ENCODE measurements at places on chromosomes 2 and 18.

DNA sequence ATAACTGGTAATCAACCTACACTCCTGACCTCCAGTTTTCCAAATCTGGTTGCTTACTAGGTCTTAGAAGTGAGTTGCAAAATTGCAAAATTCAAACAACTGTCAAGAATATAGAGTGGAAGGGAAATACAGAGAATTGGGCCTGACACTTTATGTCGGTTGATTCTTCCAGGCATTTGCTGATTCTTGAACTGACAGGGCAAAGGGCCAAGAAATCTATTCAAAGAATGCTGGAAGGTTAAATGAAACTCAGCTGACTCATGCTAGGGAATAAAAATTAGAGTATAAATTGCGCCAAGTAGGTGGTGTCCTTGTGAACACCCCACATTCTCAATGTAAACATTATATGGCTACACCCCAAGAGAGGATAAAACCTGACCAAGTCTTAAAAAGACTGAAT, 21.5 kb upstream of the ZSCAN30 start:
- DNase-seq, result no peak

GRCh38 chr2:117436697-117437096, 377.8 kb upstream of the DDX18 start:
- DNase-seq, result no peak

DNA sequence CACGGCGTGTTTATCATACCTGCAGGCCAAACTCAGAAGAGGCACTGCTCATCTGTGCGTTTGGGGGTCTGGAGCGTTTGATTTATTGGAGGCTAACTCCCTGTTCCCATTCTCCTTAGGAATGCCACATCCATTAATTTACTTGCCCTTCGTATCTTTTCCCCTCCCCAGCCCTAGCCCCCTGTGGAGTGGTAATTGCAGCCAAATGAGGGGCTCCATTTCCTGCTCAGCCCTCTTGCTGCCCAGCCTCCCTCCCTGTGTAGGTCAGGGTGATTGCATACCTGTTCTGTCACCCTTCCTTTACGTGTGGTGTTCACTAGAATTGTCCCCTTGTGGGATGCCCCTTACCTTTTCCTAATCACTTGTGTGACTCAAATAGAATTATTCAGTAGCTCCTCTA, 120.4 kb downstream of the MAP3K20 start:
- no peak for DNase-seq

DNA sequence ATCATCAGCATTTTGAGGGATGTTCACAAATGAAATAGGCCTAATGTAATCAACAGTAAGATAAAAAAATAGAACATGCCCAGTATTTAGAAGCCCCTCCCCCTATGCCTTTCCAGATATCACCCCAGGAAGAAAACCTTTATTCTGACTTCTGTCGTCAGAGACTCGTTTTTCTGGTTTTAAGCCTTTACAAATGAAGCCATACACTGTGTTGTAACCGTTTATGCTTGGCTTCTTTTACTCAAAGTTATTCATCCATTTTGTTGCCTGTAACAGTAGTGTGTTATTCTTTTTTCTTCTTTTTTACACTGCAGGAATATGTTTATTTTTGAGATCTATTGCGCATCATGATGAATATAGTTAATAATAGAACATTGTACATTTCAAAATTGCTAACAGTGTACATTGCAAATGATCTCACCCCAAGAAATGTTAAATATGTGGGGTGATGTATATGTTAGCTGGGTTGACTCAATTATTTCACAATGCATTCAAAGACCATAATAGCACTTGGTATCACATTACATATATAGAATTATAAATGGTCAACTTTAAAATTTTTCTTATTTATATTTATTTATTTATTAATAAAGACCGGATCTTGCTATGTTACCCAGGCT, 28.1 kb upstream of the PNPT1 start:
- DNase-seq, result peak; percentile 20

GRCh38 chr2:240124651-240125030, 11.5 kb downstream of the COPS9 start:
- no peak for DNase-seq

DNA sequence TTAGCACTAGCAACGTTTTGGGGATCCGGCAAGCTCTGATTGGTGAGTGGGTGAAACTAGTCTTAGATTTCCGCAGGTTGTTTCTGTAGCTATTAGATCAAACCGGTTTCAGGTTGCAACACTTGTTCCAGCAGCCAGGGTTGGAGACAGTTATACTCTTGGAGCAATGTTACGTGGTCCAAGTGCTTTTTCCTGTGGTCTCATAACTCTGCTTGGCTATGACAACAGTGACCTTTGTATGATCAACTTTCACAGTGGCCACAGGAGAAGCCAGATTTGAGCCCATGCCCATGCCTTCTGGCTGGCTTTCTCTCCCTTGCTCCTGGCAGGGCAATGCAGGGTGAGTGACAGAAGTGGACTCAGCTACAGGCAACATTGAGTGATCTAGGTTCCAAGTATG, 84.5 kb upstream of the TAF1B start:
- no peak for DNase-seq

GRCh38 chr2:232550354-232551249, at the start of the genes EIF4E2 and TIGD1:
EIF4E2 (plus strand) TSS chr2:232550689; CDS start chr2:232550725, 36 bp downstream.
TIGD1 (minus strand) TSS chr2:232550557; CDS start chr2:232549882, 675 bp downstream.
- peak; percentile 47 for DNase-seq

GRCh38 chr2:7707723-7708122, 790.5 kb downstream of the RNF144A start:
- no peak for DNase-seq

DNA sequence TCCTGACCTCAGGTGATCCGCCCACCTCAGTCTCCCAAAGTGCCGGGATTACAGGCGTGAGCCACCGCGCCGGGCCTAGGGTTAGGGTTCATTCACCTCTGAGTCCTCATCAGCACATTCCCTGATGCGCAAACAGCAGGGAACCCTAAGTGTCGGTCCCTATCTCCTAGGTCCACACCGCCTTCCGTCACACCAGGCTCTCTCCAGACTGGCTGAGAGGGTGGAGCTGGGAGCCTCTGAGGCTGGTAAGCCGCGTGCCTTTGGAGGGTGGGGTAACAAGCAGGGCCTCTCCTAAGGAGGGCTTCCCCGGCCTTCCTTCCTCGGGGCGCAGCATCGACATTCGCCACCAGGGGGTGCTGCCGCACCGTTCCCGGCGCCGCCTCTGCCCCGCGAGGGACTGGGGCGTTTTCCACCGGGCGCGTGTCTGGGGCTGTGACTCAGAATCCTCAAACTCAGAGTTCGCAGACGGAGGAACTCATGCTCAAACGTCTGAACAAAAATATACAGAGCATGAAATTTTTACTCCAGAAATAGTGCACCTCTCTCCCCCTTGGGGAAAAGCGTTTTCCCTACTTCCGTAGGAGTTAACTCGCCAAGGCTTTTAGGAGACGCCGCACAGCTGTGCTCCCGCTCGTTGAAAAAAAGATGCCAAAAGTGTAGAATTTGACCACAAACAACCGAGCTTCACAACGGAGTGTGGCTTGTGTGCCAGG, 63.9 kb upstream of the ASAP2 start:
- no peak for DNase-seq

GRCh38 chr18:32884543-32884942, 111.7 kb upstream of the KLHL14 start:
- DNase-seq, result no peak

DNA sequence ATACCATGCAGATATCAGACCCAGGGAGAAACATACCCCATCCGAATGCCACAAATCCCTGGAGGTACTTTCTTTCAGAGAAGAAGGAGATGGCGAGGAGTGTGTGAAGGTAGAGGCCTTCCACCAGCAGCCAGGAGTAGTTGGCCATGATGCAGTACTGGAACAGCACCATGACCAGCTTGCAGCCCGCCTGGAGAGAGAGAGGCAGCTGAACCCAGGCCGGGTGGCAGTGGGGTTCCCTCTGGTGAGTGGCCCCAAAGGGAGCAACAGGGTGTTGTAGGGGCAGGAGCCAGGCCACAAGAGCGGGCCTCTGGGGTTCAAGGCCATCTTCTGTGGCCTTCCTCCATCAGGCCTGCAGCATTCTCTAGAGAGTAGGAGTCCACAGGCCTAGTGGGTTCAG, 30.2 kb downstream of the TMEM37 start:
- no peak for DNase-seq

DNA sequence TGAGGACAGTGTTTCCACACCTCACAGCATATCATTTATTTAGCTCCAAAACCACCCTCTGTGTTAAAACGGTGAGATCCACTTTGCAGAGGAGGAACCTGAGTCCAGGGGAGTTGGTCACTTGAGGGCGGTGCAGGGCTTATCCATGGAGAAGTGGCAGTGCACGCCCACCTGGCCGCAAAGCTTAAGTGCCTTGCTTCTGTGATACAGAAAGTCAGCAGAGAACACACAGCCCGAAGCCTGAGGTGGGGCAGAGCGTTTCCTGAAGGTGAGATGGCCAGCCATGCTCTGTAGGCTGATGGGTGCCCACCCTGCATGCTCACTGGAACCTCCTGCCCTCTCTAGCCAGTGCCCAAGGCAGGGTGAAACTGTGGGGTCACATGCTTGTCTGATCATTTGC, 87.3 kb downstream of the SH3RF3 start:
- DNase-seq, result no peak

- DNase-seq, result no peak
Observed at GRCh38 chr18:39523281-39523680, 1957.7 kb upstream of the CELF4 start.

DNA sequence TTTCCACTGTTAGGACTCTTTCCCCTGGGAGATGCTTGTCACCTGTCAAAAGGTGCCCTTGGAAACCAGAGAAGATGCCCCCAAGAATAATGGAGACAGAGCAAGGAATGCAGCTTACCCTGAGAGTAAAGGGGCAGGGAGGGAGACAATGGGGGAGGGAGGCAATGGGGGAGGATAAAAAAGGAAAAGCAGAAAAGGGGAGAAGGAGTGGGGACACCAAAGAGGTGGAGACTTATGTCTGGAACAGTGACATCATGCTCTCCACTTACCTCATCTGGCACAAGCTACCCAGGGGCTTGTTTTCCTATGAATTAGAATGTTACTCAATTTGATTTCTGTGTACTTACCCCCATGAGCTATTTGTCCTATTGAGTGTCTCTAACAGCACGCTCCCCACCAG, 67.9 kb downstream of the MRO start:
- DNase-seq, result no peak

GRCh38 chr2:77484026-77484425, 38.1 kb downstream of the LRRTM4 start:
- no peak for DNase-seq

DNA sequence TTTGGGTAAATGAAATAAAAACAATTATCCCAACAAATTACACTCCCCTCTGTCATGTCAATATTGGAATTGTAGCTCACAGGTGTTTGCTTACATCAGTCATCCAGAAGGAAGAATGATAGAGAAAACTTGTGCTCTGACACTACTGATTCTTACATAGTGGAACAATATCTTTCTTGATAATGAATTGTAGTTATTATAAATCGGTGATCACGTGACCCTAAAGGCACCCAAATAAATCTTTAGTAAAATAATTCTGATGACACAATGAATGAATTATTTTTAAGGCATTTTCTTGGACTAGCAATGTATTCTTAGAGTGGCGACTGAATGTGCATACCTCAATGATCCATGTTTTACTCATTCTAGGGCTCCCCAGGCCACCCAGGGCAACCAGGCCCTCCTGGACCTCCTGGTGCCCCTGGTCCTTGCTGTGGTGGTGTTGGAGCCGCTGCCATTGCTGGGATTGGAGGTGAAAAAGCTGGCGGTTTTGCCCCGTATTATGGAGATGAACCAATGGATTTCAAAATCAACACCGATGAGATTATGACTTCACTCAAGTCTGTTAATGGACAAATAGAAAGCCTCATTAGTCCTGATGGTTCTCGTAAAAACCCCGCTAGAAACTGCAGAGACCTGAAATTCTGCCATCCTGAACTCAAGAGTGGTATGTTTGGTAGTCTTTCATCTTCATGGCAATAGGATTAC, 34.5 kb downstream of the COL3A1 start:
- no peak for DNase-seq

DNA sequence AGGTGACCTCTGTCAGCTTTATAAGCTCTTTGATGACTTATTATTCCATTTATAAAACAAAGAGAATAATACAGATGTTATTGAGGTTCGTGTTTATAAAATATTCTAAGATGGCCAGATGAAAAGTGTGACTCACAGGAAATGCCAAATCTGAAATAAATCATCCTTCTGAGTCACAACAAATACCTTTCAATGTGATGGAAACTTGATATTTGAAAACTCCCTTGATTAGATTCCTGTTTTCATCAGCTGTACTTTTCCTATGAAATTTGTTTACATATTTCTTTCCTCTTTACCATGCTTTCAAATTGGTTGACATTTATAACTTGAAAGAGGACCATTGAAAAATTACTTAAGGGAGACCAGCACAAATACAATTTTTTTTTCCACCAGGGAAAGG, 30.6 kb upstream of the PPP1R1C start:
- no peak for DNase-seq

DNA sequence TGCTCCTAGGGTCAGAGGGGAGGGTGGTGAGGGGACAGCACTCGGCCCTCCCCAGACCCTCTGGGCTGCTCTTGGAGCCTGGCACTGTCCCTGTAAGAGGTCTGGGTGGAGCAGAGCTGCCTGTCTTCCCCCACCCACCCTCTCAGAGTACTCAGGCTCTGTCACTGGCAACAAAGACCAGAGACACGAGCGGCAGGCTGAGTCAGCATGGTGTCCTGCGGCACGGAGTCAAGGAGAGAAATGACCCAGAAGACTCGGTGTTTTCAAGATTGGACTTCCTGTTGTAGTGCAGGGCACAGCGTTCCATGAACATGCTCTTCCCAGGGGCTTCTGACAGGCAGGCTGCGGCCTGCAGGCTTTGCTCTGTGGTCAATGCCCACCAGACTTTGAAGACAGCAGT, 19.9 kb downstream of the SIGLEC15 start:
- no peak for DNase-seq

GRCh38 chr2:210287301-210287700, 27.7 kb downstream of the MYL1 start:
- no peak for DNase-seq

- DNase-seq, result no peak
Observed at GRCh38 chr2:239268549-239268948, 132.3 kb downstream of the HDAC4 start.

DNA sequence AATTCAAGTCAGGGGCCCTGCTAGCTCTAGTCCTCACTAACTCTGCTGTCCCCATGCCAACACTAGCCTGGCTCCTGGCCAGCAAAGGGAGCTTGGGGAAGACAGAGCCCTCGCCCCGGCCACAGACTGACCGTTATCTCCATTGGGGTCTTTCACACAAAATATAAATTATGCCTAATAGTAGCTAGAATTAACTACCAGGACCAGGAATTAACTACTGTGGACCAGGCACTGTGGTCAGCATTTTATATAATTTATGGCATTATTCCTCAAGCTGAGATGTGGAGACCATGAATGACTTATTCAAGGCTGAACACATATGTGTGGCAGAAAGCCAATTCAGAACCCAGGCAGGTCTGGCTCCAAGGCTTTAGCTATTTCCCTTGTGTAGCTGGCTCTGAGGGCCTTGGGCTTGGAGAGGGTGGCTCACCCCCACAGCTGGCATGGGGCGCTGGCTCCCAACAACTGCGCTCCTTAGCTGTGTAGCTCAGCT, 49.2 kb downstream of the CELF4 start:
- DNase-seq, result no peak

All from NCI-H1417 treated with DMSO at 0.1 percent for 48 hours (cell line).